ENCODE measurements at places on chromosomes 11 and 22. TPM values are rescaled to one million over a fixed set of nuclear protein-coding genes. Genes with fewer than 3 reads are reported as not detected.

Gene MRGPRX4
- not detected for total RNA-seq

Gene AIFM3
- total RNA-seq = 8.3 TPM

Gene KDM4D
- total RNA-seq = 0.66 TPM

Gene EXT2
- 61.3 TPM for total RNA-seq

GRCh38 chr22:31120230-31120629 is 2.5 kb upstream of the INPP5J start:
- no peak for DNase-seq

- no peak for DNase-seq
These were observed 3.2 kb upstream of the HINFP start for GRCh38 chr11:119118227-119118626.

DNA sequence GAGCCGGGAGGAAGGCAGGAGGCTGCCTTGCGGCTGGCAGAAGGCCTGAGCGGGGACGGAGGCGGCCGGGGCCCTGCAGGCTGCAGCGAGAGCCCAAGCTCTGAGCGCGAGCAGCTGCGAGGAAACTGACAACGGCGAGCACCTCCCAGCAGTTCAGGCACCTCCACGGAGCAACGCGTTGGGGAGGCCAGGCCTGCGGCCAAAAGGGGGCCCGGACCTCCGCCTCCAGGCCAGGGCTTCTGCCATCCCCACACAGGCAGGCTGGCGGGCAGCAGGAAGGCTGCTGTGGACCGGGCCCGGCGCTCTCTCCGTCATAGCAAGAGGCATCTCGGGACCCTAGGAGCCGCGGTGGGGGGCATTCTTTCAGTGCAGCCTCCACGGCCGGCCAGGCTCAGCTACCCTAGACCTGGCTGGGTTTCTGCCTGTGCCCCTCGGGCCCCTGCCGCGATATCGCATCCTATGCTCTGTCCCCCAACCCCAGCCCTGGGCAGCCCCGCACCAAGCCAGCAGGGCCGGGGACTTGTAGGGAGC is 22.9 kb upstream of the SLC22A12 start:
- DNase-seq = no peak

DNA sequence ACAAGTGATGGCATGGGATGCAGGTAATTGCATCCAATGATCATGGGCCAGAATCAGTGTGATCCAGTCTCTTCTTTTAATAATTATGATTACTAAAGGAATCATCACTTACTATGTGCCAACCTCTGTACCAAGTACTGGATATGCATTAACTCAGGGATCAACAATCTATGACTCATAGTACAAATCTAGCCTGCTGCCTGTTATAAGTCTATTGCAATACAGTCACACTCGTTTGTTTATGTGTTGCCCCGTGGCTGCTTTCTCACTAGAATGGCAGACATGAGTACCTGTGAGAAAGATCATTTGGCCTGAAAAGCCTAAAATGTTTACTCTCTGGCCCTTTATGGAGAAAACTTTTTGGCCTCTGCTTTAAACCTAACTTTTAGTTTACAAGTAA is 45.0 kb downstream of the OR6Q1 start:
- no peak for DNase-seq

Gene SORL1
- total RNA-seq = 71.3 TPM

GRCh38 chr22:49457946-49458707 is 369.5 kb downstream of the BRD1 start:
- no peak for DNase-seq

Gene PANX2
- 0.95 TPM for total RNA-seq

Gene CCDC34
- total RNA-seq = 7.6 TPM

DNA sequence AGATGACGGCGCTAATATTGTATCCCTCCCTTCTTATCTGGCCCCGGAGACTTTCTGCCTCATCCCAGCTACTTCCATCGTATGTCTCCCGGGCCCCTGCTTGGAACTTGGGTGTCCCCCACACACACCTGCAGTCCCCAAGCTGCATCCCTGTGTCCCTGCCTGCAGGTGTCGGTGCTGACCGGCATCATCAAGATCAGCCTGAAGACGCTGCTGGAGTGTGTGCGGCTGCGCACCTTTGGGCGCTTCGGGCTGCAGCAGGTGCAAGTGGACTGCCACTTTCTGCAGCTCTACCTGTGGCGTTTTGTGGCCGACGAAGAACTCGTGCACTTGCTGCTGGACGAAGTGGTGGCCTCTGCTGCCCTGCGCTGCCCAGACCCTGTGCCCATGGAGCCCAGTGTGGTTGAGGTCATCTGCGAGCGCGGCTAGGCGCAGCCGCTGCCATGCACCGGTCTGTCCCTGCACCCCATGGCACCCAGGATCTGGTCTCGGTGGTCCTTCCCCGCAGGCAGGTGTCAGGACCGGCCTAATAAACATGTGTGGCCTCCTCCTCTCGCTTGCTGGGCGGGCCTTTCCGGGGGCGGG is 421 bp upstream of the TM7SF2 start:
- no peak for DNase-seq

DNA sequence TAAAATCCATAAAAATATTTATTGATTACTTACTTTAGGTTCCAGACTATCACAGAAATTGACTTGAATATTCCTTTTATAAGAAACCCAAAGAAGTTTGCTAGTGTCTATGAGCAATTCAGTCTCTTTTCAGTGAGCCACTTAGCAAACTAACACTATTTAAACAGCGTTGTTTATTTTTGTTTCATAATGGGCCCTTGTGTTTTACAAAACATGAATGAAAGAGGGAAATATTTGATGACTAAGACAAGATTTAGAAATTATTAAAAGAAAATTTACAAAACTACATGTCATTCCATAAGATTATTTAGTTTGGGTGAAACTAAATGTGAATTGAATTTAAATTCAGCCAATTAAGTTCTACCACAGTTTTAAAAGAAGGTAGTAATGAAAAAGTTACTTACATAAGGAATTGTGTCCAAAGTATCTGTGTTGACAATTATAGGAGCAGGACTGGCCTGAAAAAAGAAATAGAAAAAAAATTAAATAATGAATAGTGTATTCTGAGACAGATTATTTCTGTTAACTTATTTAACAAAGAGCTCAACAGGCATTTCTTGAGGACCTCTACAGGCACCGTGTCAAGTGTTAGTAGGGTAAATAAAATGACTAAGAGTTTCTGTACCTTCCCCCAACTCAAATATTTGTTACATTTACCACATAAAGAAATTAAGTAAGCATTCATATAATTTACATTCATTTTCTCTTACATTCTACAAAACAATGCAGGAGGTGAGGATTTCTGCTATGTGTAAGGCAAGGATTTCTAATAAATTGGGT is 964.9 kb upstream of the CCDC90B start:
- no peak for DNase-seq

- DNase-seq = peak; percentile 75
These were observed 17.3 kb upstream of the SLC29A2 start for GRCh38 chr11:66388780-66389386.

- DNase-seq = peak; percentile 45
These were observed 258.9 kb downstream of the BUD13 start for GRCh38 chr11:116513894-116514293.

Gene KCNQ1OT1
- total RNA-seq = 2.2 TPM

Gene TP53I11
- total RNA-seq = 133 TPM

- no peak for DNase-seq
These were observed 179.2 kb downstream of the DBX1 start for GRCh38 chr11:19980957-19981669.

Gene DRD4
- total RNA-seq = 2.6 TPM

DNA sequence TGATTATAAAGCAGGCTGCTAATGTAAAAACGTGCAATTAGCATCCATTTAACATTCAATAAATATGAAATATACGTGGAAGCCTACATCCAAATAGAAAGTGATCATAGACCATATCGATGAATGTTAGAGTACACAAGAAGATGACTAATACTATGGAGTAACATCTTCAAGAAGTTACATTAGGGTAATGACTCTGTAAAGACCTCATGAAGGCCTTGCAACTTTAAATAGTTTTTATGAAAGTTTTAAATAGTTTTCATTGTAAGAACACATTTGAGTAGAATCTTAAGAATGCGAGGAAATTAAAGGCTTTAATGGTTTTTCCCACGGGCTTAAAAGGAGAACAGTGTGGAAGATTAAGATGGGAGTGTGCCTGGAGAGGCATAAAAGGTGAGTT is 1.4 kb downstream of the TRIM34 start:
- no peak for DNase-seq

DNA sequence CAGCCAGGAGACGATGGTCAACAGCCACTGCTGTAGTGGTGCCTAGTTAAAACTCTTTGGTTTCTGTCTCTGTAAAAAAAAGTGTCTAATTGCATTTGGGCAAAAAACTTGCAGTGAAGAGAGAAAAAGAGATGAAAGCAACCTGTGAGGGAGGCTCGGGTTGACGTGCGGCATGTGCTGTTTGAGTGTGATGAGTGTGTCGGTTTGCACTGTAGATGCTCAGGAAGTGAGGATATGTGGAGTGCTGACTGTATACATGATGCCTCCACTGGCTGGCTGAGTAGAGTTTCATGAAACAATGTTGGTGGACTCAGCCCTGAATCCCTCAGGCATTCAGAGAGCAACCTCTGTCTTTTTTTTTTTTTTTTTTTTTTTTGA is 4.3 kb upstream of the DGCR6L start:
- no peak for DNase-seq

- no peak for DNase-seq
These were observed 62.1 kb downstream of the DDI1 start for GRCh38 chr11:104098555-104098954.
